Muscle of back (tissue), 13 donors: ENCODE measurements at places on chromosomes 2 and 18.

DNA sequence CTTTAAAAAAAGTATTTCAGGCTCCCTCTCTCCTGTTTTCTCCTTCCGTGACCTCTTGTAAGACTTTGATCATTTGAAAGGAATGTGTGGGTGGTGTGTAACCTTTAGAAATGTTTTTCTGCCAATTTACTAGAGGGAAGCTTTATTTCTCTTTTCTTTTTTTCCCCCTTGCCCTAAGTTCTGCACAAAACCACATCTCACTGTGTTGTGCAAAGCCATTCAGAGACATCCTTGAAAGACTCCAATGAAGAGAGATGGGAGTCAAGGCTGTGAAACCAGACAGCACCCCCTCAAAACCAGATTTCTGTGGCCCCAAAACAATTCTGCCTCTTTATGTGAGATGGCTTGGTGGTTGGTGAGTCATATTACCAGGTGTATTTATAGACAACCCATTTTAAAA lies 184.6 kb upstream of the ERBB4 start:
- DNase-seq, result no peak

DNA sequence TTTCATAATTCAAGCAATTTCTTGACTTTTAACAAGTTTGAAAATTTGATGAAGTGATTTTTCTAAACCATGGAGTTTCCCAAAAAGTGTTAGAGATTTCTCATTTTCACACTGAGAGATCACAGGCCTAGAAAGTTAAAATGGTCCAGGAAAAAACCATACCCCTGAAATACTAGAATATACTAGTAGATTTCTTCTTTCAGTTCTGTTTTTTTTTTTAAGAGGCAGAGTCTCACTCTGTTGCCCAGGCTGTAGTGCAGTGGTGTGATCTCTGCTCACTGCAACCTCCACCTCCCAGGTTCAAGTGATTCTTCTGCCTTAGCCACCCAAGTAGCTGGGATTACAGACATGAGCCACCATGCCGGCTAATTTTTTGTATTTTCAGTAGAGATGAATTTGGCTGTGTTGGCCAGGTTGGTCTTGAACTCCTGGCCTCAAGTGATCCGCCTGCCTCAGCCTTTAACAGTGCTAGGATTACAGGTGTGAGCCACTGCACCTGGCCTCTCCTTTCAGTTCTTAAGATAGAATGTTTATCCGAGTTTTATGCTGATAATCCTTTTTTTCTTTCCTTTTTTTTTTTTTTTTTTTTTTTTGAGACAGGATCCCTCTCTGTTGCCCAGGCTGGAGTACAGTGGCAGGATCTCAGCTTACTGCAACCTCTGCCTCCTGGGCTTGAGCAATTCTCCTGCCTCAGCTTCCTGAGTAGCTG lies 14.4 kb downstream of the MTHFD2 start:
- no peak for DNase-seq

DNA sequence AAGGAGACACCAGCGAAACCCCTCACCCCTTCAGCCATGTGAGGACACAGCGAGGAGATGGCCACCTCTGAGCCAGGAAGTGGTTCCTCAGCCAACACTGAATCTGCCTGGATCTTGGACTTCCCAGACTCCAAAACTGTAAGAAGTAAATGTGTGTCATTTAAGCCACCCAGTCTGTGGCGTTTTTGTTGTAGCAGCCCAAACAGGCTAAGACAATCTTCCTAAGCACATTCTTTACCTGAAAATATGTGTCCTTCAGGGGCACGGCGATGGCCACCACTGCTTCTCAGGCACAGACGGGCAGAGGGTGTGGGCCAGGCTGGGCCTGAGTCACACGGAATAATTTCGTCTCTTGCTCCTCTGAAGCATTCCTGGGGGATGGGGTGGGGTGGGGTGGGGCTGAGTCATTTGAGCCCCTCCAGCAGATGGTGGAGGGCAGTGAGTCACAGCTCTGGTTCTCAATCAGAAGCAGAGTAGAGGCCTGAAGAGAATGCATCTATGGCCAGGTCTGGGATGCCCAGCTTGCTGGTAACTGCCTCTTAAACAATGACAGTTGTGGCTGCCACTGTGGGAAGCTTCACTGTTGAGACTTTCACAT lies 142.4 kb downstream of the CAPN13 start:
- peak; percentile 91 for DNase-seq

- DNase-seq, result no peak
Observed at GRCh38 chr18:58102875-58103274, 58.8 kb downstream of the NEDD4L start.
